ENCODE measurements at places on chromosomes 3 and 15.

DNA sequence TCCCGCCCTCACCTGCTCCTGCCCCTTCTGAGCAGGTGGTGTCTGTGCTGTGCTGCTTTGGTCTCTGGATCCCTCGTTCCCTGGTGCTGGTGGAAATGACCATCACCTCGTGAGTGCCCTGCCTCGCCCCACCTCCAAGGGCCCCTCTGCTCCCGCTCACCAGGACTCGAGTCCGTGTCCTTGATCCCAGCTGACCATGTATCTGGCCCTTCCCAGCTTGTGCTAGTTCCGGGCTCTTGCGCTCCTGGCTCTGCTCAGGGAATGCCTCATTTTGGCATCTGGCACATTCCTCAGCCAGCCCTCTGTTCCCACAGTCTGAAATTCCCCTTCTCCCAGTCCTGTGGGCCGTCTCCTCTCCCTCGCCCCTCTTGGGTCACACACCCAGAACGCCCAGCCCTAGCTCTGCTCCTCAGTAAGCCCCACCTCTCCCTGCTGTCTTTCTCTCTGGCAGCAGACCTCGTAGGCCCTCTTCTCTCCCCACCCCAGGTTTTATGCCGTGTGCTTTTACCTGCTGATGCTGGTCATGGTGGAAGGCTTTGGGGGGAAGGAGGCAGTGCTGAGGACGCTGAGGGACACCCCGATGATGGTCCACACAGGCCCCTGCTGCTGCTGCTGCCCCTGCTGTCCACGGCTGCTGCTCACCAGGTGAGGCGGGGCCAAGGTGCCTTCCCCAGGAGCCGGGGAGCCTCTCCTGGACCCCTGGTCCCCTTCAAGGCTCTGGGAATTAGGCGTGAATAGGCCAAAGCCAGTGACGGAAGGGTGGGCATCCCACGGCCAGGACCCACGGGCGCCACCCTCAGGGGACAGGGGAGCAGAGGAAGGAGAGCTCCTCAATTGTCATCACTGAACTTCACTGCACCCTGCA lies 11.5 kb downstream of the SLC51A start:
- no peak for DNase-seq

- no peak for DNase-seq
These were observed 12.3 kb downstream of the ABTB1 start for GRCh38 chr3:127684871-127685707.

DNA sequence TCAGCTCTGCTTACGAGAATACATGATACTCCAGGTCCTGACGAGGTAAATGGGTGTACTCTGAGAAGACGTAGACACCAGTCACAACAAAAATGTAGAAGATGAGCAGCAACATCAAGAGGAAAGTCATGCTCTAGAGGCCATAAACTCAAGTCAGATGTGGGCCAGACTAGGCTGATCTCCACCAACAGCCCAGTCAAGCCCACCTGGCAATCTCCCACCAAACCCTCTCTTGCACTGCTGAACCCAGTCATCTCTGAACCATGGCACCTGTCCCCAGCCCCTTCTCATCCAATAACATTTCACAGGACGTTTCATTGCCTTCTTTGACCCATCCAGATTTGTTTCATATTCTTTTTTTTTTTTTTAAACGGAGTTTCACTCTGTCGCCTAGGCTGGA lies 10.8 kb upstream of the PDIA3 start:
- no peak for DNase-seq

- no peak for DNase-seq
These were observed 27.0 kb downstream of the SHQ1 start for GRCh38 chr3:72821161-72821781.

GRCh38 chr15:74809956-74810355 lies 2.7 kb upstream of the LMAN1L start:
- no peak for DNase-seq

All from NCI-H1436 (cell line).